ENCODE measurements at places on chromosomes 4 and X.

DNA sequence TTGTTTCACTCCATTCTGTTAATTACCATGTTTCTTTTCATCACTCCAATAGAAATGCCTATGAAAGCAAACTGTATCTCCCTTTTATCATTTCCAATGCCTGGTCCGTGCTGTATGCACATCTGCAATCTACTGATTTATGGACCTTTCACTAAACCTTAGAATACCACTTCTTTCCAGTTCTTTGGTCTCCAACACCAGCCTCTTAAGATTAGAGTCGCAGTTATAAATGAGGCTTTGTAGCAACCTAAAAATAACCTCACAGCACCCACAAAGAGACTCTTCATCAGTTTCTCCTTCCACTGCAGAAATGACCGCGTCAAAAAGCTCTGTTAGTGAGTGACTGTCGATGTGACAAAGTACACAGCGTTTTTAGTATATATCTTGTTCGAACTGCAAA, 282.6 kb downstream of the ADGRA3 start:
- DNase-seq, result no peak

DNA sequence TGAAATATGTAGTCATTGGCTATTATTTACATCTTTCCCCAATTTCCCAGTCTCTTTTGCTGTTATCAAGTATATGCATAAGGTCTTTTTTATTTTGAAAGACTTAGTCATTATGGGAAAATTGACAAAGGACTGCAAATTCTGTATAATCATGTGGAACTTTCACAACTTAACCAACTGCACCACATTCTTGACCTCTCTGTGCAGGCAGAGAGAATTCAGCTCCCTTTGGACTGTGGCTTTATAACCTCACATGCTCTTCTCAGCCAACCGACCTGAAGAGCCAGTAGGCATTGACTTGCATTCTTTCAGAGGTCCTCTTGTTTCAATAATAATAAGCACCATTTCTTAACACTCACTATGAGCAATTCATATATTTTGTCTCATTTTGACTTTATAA, 66.9 kb downstream of the ANXA3 start:
- DNase-seq, result no peak

DNA sequence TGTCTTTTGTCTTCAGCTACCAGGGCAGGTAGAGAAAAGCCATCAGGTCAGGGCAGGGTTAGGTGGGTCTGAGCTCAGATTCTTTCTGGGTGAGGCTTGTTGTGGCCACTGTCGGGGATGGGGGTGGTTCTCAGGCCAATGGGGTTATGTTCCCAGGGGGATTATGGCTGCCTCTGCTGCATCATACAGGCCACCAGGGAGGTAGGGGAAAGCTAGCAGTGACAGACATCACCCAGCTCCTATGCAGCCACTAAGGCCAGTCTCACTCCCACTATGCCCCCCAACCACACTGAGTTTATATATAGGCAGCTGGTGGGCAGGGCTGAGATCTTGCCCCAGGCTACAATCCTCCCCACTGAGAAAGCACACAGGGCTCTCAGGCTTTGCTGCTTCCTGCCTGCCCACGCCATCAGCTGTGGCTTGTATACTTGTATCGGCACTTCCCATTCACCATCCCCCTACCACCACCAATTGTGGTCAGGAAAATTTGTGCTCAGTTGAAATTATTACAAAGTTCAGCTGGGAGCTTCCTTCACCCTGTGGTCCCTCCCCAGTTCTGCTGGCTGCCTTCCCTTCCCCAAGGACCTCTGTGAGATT, 72.6 kb upstream of the PTPN13 start:
- no peak for DNase-seq

DNA sequence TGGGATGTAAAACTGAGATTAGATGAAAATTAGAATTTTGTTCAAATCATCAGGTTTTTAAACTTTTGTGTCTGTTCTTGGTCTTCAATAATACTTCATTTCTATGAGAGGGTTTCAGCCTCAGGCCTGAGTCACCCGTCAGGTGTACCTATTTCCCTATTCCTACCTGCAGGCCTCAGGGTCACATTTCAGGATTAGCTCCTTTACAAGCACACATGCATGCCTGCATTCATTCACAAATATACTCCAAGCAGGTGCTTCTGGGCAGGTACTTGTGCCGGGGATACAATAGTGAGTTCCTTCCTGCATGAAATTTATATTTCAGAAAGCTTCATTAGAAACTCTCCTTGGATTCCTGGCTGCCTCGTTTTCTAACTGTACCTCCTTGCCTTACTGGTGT, 114.9 kb downstream of the SHISA3 start:
- DNase-seq, result no peak

GRCh38 chrX:13650318-13650717, 2.6 kb upstream of the TCEANC start:
- DNase-seq, result no peak

DNA sequence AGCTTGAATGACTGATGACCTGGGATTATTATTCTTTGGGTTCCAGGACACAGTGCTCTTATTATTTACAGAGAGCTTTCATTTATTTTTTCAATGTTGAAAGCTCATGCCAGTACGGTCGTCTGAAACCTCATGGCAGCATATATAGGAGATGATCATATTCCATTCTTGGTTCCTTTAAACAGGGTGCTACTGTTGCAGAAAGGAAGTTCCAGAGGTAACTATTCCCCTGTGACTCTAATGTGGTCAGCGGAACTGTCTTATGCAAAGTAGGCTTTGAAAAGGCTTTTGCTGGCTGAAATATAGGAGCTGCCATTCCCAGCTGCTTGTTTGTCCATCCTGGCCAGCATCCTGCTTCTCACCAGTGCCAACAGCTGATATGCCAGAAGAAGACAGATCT, 208.3 kb upstream of the LEF1 start:
- no peak for DNase-seq

DNA sequence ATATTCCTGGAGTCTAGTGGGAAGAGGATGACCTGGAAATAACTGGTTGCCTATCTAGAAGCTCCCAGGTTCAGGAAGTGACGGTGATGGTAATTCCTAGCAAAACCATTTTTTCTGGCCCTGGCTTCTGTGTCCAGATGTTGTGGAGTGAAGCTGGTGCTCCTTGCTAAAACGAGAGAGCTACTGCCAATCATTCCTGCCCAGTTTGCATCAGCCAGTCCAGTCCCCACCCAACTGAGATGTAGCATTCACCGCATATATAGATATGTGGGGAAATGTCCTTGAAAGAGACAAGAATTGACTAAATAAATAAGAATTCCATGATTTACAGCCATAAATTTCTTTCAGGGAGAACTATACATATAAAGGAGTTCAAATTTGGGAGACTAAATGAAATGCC, 6.3 kb downstream of the HPGDS start:
- DNase-seq, result no peak

Data from right kidney (tissue), 9 donors.